Tongue (tissue), 3 donors: ENCODE measurements at places on chromosomes 3 and 15.

GRCh38 chr15:32979710-32980109 is 214.8 kb downstream of the FMN1 start:
- peak; percentile 5 for DNase-seq

- no peak for DNase-seq
Observed at GRCh38 chr3:197936819-197937384, 13.1 kb upstream of the RPL35A start.

- DNase-seq, result no peak
Observed at GRCh38 chr3:156171281-156172267, 51.2 kb downstream of the KCNAB1 start.

GRCh38 chr15:43511012-43511885 is 6.2 kb upstream of the MAP1A start:
- DNase-seq, result peak; percentile 39

GRCh38 chr3:38603731-38604131 is 45.8 kb downstream of the SCN5A start:
- no peak for DNase-seq

GRCh38 chr3:140292684-140293083 is 357.7 kb downstream of the CLSTN2 start:
- DNase-seq, result no peak

- DNase-seq, result no peak
Observed at GRCh38 chr15:39413558-39413957, 167.3 kb upstream of the THBS1 start.

DNA sequence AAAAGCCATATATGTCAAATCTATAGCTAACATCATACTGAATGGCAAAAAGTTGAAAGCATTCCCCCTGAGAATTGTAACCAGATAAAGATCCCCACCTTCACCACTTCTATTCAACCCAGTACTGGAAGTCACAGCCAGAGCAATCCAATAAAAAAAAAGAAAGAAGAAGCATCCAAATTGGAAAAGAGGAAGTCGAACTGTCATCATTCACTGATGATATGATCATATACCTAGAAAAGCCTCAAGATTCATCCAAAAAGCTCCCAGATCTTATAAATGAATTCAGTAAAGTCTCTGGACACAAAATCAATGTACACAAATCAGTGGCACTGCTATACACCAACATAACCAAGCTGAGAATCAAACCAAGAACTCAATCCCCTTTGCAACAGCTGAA is 97.4 kb downstream of the CBLB start:
- DNase-seq, result no peak

GRCh38 chr3:113533534-113533892 is 1.2 kb downstream of the SIDT1 start:
- no peak for DNase-seq

DNA sequence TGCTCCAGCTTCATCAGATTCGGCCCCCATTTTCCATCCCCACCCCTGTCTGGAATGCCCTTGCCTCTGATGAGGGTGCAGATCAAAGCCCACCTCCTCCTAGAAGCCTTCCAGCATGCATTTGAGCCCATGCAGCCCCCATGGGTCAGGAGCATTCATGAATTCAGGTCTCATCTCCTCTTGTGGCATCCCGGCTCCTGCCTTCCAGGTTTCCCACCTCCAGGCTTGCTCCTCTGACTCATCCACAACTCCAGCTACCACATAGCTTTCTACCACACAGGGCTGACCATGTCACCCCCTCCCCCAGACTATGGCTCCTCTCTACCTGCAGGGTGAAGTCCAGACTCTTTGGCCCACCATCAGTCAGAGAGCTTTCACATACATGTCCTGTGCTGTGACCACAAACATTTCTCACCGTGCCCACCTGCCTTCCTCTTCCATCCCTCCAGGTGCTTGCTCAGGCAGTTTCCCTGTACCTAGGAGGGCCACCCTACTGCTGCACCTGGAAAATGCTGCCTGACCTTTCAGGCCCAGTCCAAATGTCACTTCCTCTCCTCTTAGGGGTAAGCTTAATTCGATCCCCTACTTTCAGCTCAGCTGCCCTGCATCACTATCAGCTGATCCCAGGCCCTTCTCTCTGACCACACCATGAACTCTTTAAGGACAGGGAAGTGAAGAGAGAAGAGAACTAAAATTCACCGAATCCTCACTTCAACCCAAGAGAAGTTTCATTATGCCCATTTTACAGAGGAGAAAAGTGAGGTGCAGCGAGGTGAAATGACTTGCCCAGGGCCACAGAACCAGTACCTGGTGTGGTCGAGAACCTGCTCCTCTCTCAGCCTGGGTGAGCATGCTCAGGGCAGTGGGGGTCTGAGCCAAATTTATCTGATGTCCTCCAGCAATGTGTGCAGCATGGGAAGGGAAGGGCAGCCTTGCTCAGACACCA is 13.7 kb upstream of the FGD5 start:
- no peak for DNase-seq

DNA sequence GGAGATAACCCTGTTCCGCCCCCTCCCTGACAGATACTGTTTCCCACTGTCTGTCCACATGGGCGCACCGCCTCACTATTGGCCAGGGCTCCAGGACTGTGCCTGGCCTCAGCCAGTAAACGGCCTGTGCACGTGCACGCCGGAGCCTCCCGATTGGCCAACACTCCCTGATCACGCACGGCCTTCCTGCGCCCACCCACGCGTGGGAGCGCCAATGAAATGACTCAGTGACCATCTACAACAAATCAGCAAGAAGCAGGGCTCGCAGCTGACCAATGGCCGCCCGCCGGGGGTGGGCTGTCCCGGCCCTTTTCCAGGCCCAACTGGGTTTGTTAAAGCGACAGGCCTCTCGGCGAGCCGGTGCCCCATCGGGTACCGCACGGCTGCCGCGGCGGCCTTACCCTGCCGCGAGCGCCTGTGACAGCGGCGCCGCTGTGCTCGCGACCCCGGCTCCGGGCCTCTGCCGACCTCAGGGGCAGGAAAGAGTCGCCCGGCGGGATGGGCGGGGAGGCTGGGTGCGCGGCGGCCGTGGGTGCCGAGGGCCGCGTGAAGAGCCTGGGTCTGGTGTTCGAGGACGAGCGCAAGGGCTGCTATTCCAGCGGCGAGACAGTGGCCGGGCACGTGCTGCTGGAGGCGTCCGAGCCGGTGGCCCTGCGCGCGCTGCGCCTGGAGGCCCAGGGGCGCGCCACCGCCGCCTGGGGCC is at the start of gene ARRDC4:
ARRDC4 (plus strand) TSS at position 340 of the 703 bp plus-strand sequence; CDS start at position 499, 159 bp downstream.
- DNase-seq, result peak; percentile 100

- DNase-seq, result no peak
Observed at GRCh38 chr3:48789665-48790064, 58.0 kb downstream of the PRKAR2A start.

- DNase-seq, result no peak
Observed at GRCh38 chr15:48654801-48655200, 9.3 kb upstream of the FBN1 start.

- DNase-seq, result no peak
Observed at GRCh38 chr15:60076045-60076444, 71.9 kb downstream of the FOXB1 start.

DNA sequence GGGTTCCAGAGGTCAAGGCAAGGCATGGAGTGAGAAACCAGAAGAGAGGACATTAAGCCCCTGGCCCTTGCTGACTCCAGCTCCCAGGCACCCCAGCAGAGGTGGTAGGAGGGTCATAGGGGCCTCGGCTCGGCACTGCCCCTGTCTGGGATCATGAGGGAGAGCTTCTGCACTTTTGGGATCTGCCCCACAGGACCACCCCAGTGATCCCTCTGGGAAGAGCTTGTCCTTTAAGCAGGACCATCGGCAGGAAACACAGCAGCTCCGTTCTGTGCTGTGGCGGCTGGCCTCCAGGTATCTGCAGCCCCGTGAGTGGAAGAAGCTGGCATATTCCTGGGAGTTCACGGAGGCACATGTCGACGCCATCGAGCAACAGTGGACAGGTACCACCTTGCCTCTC is 35.5 kb downstream of the ANKDD1A start:
- DNase-seq, result no peak

- no peak for DNase-seq
Observed at GRCh38 chr3:186920796-186921195, 9.5 kb upstream of the ST6GAL1 start.
